Esophagus squamous epithelium (tissue), 5 donors: ENCODE measurements at places on chromosomes 3 and 15.

DNA sequence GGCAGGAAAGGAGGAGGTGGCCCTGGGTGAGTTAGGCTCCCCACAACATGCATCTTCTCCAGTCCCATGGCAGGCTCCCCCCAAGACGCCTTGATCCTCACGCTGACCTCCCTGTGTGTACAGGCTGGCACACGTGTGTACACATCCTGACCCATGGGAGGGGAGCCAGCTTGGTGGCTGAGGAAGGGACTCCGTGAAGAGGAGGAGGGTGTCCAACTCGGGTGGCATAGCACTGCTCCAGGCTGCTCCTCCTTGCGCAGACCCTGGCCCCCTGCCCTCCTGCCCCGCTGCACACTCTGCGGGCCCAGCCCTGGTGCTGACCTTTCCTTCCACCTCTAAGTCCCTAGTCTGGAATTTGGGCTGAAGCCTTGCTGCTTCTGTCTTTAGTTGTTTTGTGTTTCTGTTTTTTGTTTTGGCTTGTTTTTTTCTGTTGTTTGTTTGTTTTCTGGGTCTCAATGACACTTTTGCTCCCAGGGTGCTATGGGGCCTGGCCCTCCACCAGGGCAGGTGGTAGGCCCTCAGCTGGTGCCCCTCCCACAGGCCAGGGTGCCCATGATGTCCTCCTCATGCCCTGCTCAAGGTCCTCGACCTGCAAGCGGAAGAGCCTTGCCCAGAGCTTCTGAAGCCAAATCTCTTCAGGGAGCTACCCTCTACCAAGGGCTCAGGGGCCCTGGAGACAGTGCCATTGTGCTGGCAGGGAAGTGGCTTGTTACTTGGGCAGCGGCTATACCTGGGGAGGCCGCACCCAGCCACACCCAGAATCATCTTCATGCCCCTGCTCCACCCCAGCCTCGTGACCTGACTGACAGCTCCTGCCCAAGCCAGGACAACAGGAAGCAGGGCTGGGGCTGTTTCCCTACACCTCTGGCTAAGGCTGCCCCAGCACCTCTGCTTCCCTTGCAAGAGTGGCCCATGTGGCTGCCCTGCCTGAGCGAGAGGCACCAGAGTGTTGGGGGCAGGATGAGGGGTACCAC is 5.1 kb downstream of the EPHB3 start:
- DNase-seq: no peak

GRCh38 chr3:59263152-59263551 is 213.3 kb upstream of the CFAP20DC start:
- DNase-seq: no peak

DNA sequence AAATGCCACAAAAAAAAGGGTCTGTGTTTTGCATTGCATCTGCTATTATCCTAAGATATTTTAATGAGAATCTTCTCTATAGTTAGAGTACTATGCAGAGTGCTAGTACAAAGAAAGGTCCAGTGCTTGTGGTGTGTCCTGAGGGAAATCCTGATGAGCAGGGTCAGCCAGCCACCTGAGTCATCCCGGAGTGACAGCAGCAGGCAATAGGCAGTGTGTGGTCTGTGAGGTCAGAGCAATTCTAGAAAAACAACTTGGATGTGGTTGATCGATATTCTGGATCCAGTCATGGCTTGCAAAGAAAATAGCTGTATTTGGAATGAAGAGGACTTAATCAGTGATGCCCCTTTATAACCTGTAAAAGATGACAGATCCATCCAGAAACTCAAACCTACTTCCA is 119.2 kb downstream of the CTNNB1 start:
- no peak for DNase-seq

GRCh38 chr3:192422997-192423342 is 304.4 kb downstream of the FGF12 start:
- DNase-seq: no peak

DNA sequence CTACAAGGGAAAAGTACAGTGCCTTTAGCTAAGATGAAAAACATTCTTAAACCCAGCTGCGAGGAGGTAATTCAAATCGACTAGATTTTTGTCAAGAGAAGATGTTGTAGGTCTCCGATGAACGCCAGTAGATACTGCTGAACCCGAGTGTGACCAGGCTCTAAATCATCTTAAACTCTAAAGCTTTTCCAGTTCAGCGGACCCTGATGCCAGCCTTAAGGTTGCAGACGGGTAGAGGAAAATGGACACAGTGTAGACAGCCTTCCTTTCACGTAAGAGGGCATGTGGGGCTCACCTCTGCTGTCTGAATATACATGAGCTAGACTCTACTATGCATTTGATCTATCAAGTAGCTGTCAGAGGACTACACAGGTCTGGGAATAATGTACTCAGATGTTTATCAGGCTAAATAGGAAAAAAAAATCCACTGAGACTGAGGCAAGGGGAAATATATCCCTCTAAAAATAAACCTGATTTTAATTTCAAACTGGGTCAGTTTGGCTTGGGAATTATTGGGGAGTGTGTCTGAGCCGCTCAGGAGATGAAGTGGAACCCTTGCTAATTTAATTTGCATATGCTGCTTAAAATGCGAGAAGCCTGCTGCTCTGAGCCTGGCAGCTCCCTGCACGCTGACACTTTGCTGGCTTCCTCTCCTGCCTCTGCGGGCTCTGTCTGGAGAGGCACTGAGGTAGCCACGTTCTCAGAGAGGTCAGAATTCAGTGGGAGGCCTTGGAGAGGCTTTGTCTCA is 151.9 kb downstream of the CADPS start:
- DNase-seq: no peak

DNA sequence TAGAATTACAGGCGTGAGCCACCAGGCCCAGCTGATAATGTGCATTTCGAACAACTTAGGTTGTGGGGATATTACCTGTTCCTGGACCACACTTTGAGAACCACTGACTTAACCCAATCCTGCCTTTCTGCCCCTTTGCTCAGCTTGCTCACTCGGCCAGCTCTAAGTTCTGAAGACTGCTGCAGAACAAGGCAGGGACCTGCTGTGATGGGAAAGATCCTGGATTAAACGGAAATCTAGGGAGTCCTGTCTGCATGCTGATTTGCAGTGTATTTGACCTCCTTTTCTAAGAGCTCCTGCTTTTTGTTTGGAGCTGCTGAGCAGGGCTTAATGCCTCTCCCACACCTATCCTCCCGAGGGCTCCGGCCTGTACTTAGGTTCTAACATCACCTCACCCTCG is 2.9 kb downstream of the LTK start:
- no peak for DNase-seq
